ENCODE measurements at places on chromosomes 2 and 18. TPM values are rescaled to one million over a fixed set of nuclear protein-coding genes. Genes with fewer than 3 reads are reported as not detected.

The CCDC121 gene
- total RNA-seq = 2.7 TPM

The POTEF gene
- total RNA-seq = 8.4 TPM

DNA sequence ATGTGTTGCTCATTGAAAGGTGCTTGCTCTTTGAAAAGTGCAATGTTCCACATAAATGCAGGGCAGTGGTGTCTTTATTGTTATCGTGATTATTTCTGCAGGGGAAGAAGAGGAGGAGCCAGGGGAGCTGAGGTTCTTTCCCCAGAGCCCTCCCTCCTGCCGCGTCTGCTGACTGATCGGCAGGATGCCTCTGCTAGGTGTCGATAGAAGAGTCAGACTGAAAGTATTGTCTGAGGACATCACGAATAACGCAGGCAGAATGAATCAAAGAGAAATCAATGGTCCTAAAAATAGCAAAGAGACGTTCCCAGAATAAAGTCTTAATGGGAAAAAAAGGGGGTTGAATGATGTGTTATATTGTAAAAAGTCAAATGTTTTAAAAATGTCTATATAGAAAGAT lies 47.4 kb upstream of the SIX3 start:
- no peak overlapping the region for H3K4me3 ChIP-seq
- peaks cover 31% of the 10 kb centered on the region for H3K27me3 ChIP-seq
- H3K27ac ChIP-seq = no peak overlapping the region
- H3K4me1 ChIP-seq = peaks cover 5% of the 10 kb centered on the region
- DNase-seq = no peak
- H3K36me3 ChIP-seq = peaks cover 1% of the 10 kb centered on the region

DNA sequence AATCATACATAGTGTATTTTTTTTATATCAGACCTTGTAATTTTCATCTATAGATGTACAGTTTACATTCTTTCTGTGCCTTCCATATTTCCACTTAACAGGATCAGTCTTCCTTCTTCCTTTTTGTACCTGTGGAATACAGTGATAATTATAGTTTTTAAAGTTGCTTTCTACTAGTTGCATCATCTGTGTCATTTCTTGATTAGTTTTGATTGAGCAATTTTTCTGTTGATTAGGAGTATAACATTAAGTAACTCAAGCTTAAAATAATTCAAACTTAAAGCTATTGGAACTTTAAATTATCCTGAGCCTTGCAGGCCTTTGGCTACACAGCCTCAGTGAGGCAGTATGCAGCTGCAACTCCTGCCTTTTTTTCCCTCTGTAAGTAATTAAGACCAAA lies 57.4 kb downstream of the NEURL3 start:
- peaks cover 15% of the 10 kb centered on the region for H3K27me3 ChIP-seq
- no peak overlapping the region for H3K27ac ChIP-seq
- no peaks in the 10 kb centered on the region for H3K4me1 ChIP-seq
- no peak for DNase-seq
- H3K36me3 ChIP-seq = no peaks in the 10 kb centered on the region

DNA sequence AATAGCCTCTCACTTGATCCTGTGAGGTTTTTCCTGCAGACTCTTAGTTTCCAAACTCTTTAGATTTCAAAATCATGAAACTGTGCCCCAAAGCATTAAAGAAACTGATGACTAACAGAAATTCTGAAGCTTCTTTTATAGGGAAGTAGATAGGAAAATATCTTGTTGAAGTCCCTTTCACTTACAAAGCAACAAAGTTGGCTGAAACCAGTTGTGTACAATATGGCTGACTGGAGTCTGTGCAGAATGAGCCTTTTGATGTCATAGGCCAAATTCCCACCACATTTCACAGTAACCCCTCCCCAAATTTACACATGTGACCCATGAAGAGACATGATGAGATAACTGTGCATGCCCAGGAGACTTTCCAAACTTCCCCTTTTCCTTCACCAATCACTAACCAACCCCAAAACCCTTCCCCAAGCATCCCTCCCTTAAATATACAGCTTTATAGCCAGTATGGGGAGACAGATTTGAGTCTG lies 61.7 kb upstream of the NCK2 start:
- no peaks in the 10 kb centered on the region for H3K36me3 ChIP-seq
- peaks cover 23% of the 10 kb centered on the region for H3K27me3 ChIP-seq
- H3K4me3 ChIP-seq = no peak overlapping the region
- DNase-seq = no peak
- H3K27ac ChIP-seq = no peak overlapping the region

The PLGLB2 gene
- total RNA-seq = 6.5 TPM

The BMP10 gene
- total RNA-seq = not detected
